ENCODE measurements at places on chromosomes 16 and 17. TPM values are rescaled to one million over a fixed set of nuclear protein-coding genes. Genes with fewer than 3 reads are reported as not detected.

The PSKH1 gene
- total RNA-seq = 7.8 TPM

The CSH2 gene
- not detected for total RNA-seq

The TBC1D3E gene
- total RNA-seq = not detected

The SLC16A5 gene
- total RNA-seq = not detected

The KATNB1 gene
- 20.2 TPM for total RNA-seq

The PPP1R27 gene
- 0.56 TPM for total RNA-seq

The CDR2 gene
- total RNA-seq = 14.5 TPM

The CCDC200 gene
- total RNA-seq = not detected

The HDAC5 gene
- total RNA-seq = 30.6 TPM

The RPGRIP1L gene
- total RNA-seq = 4.1 TPM

The KRTAP3-2 gene
- not detected for total RNA-seq

The SLFN13 gene
- total RNA-seq = not detected

The FBXL16 gene
- 7.3 TPM for total RNA-seq

The RUNDC3A gene
- total RNA-seq = 0.67 TPM

The PMFBP1 gene
- total RNA-seq = 0.29 TPM

The MYOCD gene
- total RNA-seq = not detected

The XYLT1 gene
- total RNA-seq = 21.1 TPM

The KRT33B gene
- not detected for total RNA-seq

The RNU2-1 gene
- not detected for total RNA-seq

The SLFN12 gene
- total RNA-seq = 4.1 TPM

The ORMDL3 gene
- 32.4 TPM for total RNA-seq

The EVPLL gene
- not detected for total RNA-seq

The ZACN gene
- 0.74 TPM for total RNA-seq

The SPNS3 gene
- total RNA-seq = not detected

The CX3CL1 gene
- total RNA-seq = 5.2 TPM

The TBX6 gene
- 0.24 TPM for total RNA-seq

The GRIN2C gene
- not detected for total RNA-seq

The C16orf74 gene
- 3.8 TPM for total RNA-seq

The CD300E gene
- not detected for total RNA-seq

The TNFRSF17 gene
- total RNA-seq = not detected

The GPR179 gene
- 0.05 TPM for total RNA-seq

The PRAC2 gene
- total RNA-seq = 0.71 TPM

The TAT gene
- total RNA-seq = not detected

The OR3A3 gene
- not detected for total RNA-seq

The ANTKMT gene
- total RNA-seq = 18.7 TPM

The GGT6 gene
- total RNA-seq = not detected

The OR2C1 gene
- total RNA-seq = not detected

The MT4 gene
- not detected for total RNA-seq

The PRR15L gene
- not detected for total RNA-seq

The RDM1 gene
- total RNA-seq = 0.45 TPM

All from SK-MEL-5 (cell line).